ENCODE measurements at places on chromosomes 13 and 19.

DNA sequence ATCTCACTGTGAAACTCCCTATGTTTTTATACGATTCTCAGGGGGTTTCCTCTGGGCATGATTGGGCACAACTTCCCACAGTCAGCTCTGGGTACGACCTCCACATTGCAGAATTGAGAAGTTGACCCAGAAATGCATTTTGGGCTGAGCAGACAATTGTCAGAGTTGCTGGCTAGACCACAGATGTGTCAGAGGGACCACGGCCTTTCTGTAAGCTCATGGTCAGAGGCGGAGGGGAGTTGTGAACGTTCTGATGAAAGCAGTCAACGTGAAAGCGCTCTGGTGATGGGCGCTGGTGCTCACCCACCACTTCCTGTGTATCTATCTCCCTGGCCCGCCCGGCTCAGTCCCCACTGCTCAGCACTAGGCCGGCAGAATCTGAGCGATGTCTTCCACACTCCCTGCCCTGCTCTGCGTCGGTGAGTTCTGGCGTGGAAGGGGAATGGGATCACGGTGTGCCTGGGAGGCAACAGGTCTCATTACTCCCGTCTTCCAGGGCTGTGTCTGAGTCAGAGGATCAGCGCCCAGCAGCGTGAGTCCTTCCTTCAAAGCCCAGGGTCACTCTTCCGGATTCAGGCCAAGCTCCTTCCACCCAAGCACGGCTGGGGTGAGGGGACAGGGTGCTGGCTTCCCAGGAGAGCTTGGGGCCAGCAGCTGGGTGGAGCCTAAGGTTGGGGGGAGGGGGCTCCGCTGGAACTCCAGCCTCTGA lies at the start of gene NCR1:
Gene NCR1, plus strand, starts transcription at position 346 of the 709 bp plus-strand sequence. Its CDS starts 40 bp downstream, at position 386.
- no peak for DNase-seq

DNA sequence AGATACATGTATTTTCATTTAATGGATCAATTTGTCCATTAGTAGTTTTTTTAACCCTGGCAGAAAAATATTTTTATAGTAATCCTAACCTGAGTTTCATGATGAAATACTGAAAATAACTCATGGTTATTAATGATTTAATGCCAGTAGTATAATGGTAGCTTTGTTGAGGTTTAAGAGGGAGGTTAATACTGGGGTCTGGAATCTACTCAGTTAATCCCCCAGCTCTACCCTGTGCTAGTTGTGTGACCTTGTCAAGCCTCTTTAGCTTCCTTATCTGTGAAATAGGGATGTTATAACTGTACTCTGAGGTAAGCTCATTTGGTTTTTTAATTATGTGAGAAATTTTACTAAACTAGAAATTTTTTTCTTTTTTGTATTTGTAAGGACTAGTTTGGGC lies 122.5 kb downstream of the TDRD3 start:
- no peak for DNase-seq

DNA sequence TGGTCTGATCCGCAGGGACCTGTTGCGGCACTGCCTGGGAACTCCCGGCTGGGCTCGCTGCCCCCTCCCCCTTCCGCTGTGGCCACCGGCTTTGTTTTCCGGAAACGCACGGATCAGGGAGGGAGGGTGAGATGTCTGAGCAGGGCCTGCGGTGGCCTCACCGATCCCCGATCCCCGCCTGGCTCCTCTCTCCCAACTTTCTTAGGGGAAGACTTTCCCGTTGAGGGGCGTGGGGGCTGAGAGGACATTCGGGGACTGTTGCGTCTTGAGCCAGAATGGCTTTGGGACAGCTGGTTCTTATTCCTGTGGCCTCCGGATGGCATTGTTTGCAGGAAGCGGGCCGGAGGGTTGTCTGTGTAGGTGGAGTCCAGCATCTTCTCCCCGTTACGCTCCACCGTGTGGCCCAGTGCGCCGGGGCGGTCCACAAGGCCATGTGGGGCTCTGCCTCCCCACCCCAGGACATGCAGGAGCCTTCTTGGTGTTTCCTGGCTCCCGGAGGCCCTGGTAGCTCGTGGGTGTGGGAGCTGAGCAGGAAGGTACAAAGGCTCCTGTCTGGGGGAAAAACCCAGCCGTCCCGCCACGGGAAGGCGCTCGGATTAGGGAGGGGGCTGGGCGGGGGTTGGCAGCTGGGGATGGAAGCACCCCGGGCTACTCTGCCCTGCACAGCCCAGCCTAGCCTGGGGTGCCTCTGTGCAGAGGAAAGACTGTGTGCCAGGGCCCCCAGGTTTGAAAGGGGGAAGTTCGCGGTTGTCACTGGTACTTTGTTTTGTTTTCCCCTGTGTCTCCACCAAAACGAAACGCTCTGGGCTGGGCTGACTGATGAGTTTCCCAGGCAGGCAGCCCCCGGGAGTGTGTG lies 1.3 kb downstream of the CSNK1G2 start:
- DNase-seq: peak; percentile 73

DNA sequence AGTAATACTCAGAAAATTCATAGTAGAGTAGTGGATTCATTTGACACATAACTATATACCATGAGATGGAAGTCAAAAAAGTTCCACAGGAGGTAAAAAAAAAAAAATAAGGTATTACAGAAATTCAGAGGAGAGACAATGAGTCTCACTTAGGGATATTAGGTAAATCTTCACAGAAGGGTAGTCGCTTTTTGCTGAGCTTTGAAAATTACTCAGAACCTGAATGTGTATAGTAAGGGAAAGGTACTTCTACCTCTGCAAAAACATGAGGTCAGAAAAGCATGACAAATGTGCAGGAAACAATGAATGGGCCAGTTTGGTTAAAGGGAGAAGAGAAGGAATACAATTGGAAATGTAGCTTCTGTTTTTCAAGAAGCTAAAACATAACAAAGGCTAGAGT lies 250.6 kb downstream of the ITGBL1 start:
- no peak for DNase-seq

DNA sequence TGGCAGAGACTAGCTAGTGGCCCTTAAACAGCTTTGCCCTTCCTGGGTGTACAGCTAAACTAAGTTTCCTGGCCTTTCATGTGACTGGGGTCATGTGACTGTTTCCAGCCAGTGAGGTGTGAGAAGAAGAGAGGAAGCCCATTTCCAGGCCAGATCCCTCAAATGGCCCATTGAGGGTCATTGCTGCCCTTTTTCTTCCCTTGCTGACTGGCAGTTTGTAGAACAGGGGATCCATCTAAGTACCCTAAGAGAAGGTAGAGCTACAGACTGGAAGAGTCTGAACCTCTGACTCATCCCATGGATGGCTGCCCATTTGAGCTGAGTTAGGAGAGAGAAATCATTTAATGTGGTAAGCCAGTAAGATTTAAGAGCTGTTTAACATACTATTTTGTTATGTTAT lies 2.8 kb downstream of the SWSAP1 start:
- DNase-seq: peak; percentile 96

DNA sequence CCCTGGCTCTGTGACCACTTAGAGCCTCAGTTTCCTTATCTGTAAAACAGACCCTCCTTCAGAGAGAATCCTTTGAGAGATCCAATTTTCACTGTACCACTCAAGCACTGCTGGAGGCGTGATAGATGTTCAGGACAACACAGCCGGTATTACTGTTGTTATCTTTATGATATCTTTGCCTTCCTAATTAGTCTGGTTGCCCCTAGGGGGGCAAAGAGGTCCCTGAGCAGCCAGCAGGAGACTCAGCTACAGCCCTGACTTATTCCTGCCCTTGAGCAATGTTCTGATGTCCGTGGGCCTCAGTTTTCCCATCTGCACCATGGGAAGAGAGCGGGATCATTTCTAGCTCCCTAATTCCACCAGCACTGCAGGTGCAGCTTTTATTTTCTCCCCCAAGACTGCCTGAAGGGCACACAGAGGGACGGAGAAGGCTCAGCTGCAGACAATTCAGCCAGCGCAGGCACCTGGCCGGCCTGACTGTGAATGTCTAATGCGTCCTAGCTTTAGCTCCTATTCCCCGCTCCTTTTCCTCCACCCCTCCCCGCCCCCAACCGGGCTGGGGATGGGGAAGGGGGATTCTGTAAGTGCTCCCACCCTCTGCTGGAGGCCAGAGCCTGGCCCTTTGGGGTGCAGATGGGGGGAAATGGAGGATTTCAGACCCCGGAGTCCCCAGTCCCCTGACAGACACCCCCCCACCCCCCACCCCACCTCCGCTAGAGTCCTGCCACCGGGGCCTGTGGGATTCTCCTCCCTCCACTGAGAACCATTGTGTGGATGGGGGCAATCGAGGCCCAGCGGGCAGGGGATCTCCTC lies 16.2 kb downstream of the TLE5 start:
- no peak for DNase-seq

DNA sequence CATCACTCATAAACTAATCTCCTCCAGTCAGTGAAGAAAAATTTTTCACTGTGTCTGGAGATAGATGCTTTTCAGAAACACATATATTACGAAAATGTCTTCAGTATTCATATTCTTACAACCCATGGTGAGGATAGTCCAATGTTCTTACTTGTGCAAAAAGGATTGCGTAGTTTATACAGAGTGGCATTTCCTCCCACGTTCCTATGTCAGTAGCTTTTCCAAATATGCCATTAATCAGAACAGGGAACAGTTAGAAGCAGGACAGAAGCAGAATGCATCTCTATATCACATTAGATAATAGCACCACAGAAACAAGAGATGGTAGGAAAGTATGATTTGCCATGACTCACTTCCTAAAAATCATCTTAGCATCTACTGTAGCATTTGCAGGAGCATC lies 282.9 kb downstream of the SLITRK5 start:
- DNase-seq: no peak

DNA sequence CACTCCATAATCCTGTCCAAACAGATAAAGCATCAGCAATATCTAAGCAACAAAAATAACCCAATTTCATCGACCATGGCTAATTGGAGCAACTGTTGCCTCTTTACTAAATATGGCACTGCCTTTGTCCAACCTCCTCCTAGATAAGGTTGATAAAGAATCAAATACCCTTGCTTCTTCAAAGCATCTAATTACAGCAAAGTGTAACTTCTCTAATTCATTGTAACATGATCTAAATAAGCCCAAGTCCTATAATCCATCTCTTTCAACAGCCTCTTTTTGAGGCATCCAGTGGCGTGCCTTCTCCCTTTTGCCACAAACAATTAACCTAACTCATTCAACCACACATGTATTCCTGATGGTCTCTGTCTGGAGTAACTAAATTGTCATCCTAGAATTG lies 81.7 kb upstream of the KLHL1 start:
- no peak for DNase-seq

GRCh38 chr13:25608181-25608580 lies 236.4 kb downstream of the ATP8A2 start:
- no peak for DNase-seq

DNA sequence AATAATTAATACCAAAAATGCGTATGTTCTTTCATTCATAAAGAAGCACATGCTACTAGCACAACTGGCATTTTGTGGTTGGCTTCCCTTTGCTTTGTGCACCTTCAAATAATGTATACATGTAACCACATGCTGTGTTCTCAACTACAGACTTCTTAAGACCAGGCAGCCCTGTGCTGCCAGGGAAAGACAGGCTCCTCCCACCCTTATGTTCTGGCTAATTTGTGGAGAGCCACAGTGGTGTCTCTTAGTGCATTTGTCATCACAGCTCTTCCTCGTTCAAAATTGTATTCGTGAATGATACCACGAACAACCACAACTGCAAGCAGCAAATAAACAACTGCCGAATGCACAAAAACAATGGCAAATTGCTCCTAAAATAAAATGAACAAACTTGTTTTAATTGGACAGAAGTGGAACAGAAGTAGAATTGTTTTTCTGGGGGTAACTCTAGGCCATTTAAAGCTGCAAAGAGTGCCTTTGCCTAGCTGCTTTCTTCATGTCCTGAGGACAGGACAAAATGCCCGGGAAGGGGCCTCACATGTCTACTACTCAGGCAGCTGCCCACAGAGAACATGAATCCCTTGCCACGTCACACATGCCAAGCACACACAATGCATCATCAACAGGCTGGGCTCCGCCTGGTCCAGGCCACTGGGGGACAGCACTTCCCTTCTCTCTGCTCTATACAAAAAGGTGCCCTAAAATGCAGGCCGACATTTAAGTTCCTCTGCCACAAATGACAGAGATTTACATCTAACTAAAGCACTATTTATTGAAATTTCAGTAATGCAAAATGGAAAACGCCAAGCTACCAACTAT lies 21.7 kb downstream of the IRS2 start:
- DNase-seq: peak; percentile 45

DNA sequence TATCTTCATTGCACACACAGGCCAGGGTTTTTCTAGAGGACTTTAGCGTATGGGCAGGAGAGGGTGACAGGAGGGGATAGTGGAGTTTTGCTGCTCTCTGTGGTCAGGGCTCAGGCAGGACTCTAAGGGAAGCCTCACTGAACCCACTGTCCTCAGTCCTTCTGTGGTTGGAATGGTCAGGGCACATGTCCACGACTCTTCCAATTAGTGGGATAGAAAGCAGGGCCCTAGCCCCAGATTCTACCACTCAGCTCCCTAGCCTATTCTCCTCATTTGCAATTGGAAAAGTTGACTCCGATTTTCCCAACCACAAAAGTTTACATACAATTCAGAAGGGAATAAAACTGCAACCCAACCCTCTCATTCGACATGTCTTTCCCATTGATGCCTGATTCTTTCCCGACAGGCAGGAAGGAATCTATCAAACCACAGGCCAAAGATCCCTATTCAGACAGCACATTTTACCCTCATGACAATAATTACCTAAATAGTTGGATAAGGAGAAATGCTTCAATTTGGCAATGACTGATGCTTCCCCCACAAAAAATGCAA lies 38.2 kb downstream of the TGDS start:
- DNase-seq: no peak

GRCh38 chr13:84563611-84564010 lies 681.3 kb upstream of the SLITRK1 start:
- no peak for DNase-seq

GRCh38 chr13:97003071-97003470 lies 8.8 kb upstream of the OXGR1 start:
- DNase-seq: no peak

DNA sequence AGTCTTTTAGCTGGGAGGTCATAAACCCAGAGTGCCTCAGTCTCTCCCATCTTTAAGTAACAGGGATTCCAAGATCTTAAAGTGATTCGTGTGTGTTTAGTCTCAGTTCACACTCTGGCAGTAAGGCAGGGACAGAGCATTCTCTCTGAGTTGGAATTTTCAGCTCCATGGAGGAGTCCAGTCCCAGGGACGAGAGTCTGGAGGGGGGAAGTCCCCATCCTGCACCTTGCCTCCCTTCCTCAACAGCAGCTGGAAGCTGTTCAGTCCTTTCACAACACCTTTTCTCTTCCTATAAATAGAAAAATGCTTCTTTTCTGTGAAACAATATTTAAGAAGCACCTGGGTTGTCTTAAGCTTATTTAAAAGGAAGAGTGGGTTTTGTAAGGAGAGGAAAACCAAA lies 82.0 kb downstream of the KLF5 start:
- DNase-seq: no peak

- no peak for DNase-seq
Measured at GRCh38 chr13:36428086-36428485, 4.2 kb upstream of the CCNA1 start.

DNA sequence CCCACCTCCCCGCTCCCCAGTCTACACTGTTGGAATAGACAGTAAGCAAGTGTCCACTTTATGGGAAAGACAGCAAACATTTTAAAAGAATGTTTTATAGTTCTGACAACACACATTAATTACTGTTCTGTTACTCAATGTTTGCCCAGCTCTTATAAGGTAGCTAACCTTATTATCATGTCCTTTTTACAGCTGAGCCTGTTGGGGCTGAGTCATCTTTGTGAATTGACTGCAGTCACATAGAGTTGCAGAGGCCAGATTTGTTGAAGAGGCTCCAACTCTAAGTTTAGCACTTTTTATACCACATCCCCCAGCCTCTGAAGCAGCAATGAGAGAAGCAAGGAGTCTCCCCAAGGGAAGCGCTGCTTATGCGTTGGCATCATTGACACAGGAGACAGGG lies 76.2 kb downstream of the C13orf42 start:
- no peak for DNase-seq
